Activated T-helper 17 cell treated with anti-CD3 and anti-CD28 coated beads, Interleukin-2, amount 50 U/mL, for 72 hours (primary cell): ENCODE measurements at places on chromosomes 4 and X.

- ATAC-seq: peak; percentile 49
Observed at GRCh38 chr4:99043346-99043745, 45.2 kb downstream of the ADH5 start.

GRCh38 chrX:9825966-9826365 is 39.7 kb downstream of the SHROOM2 start:
- ATAC-seq: no peak

DNA sequence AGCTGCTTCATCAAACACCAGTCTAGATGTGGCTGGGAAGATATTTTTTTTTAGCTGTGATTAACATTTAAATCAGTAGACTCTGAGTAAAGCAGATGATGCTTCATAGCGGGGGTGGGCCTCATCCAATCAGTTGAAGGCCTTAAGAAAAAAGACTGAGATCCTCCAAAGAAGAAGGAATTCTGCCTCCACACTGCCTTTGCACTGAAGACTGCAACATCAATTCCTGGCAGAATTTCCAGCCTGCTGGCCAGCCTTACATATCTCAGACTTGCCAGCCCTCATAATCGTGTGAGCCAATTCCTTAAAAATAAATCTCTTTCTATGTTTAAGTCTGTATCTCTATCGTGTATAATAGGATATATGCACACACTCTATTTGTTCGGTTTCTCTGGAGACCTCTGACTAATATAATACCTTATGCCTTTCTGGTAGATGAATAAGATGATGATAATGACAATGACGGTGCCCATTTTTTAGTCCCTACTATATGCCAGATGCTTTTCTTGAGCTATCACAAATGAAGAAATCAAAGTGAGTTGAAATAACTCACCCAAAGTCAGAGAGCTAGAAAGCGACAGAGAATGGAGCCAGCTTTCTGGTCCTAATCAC is 66.1 kb upstream of the SOD3 start:
- no peak for ATAC-seq

DNA sequence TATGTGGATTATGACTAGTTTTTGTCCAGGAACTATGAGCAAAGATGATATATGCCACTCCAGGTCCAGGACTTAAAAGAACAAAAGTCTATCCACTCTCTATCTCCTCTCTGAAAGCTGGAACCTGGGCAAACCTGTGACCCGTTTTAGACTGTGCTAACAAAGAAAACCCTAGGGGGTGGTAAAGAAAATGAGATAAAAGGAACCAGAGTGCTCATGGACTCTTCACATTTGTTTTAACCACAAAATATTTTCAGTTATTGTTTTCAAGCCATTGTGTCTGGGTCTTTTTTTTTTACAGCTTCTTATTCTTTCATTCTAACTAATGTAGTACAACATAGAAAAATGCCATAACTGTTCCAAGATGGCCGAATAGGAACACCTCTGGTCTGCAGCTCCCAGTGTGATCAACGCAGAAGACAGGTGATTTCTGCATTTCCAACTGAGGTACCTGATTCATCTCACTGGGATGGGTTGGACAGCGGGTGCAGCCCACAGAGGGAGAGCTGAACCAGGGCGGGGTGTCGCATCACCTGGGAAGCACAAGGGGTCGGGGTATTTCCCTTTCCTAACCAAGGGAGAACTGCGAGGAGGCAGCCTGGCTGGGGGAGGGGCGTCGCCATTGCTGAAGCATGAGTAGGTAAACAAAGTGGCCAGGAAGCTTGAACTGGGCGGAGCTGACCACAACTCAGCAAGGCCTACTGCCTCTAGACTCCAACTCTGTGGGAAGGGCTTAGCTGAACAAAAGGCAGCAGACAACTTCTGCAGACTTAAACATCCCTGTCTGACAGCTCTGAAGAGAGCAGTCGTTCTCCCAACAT is 45.1 kb downstream of the CHM start:
- ATAC-seq: no peak

DNA sequence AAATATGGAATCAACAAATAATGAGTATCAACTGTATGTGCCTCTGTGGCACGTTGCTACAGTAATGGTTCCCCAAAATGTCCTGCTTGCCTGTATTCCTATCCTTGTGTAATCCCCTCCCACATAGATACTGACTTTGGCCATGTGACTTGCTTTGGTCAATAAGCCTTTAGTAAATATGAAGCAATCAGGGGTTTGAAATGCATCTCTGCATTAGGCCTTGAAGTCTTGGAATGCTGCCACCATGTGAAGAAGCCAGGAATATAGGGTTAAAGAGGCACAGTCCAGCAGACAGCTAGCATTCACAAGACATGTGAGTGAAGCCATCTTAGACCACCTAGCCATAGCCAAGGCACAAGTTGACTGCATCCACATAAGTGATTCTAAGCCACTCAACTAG is 190.9 kb downstream of the GABRB1 start:
- ATAC-seq: no peak

- ATAC-seq: no peak
Observed at GRCh38 chr4:3010577-3010976, 47.2 kb downstream of the GRK4 start.

DNA sequence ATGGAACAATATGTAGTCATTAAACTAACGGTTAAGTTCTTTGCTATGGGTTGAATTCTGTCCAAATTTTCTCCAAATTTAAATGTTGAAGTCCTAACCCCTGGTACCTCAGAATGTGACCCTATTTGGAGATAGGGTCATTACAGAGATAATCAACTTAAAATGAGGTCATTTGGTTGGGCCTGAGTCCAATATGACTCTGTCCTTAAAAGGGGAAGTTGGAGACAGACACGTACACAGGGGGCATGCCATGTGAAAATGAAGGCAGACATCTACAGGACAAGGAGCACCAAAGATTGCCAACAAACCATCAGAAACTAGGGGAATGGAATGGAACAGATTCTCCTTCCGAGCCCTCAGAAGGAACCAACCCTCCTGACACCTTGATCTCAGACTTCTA is 492.0 kb upstream of the FTHL17 start:
- no peak for ATAC-seq

DNA sequence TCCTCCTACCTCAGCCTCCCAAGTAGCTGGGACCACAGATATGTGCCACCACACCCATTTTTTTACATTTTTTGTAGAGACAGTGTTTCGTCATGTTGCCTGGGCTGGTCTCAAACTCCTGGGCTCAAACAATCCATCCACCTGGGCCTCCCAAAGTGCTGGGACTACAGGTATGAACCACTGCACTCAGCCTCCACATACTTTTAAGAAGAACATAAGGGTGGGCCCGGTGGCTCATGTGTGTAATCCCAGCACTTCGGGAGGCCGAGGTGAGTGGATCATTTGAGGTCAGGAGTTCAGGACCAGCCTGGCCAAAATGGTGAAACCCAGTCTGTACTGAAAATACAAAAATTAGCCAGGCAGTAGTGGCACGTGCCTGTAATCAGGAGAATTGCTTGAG is 51.5 kb upstream of the MXD4 start:
- ATAC-seq: no peak
